GM23338 (cell line): ENCODE measurements at places on chromosomes 4 and X. TPM values are rescaled to one million over a fixed set of nuclear protein-coding genes. Genes with fewer than 3 reads are reported as not detected.

DNA sequence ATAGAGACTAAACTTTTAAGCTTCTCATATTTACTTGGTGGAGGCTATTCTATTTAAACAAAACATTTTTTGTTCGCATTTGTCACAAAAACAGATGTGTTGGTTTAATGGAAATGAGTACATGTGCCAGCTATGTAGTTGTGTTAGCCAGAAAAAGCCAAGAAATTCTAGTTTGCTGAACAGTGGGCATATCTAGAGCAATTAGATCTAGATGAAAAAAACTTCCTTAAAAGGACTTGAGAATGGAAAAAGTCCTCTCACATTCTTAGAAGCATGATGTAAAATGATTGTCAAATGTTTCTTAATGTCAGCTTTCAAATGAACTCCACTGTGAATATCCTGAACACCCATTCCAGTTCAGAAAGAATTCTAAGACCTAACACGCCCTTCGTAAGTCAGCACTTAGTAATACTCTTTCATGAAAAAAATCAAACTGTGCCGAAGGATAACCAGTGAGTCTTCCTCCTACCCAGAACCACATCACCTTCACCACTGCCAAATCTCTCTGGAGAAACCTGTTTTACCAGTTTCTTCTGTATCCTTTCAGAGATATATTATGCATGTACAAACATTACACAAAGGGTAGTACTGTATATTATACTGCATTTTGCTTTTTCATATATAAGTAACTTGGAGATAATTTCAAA, 28.2 kb downstream of the PHKA1 start:
- H3K4me1 ChIP-seq: no peaks in the 10 kb centered on the region
- no peaks in the 10 kb centered on the region for H3K27me3 ChIP-seq
- H3K36me3 ChIP-seq: no peaks in the 10 kb centered on the region; the same call in 1 of the 2 replicates
- no peak overlapping the region for H3K4me3 ChIP-seq

DNA sequence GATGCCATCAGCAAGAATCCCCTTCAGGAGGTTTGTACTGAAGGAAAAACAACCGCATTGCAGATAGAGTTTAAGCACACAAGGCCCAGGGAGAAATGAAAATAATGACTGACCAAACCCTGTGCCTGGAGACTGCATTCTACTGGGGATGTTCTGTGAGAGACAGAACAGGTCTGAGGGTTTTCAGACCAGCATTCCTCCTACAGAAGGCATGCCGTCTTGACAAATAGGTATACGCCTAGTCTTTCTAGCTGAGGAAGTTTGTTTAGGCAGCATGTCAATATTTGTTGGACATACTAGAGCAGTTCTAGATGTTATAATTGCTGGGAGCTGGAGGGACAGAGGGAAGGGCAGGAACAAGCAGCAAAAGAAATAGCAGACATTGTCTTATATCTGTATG, 68.4 kb upstream of the SCOC start:
- no peak overlapping the region for H3K4me3 ChIP-seq
- H3K27me3 ChIP-seq: no peaks in the 10 kb centered on the region
- no peak overlapping the region for H3K27ac ChIP-seq
- no peaks in the 10 kb centered on the region for H3K4me1 ChIP-seq
- no peaks in the 10 kb centered on the region for H3K36me3 ChIP-seq

GRCh38 chr4:181140037-181140603, 1103.1 kb upstream of the TENM3 start:
- no peak overlapping the region for H3K4me3 ChIP-seq
- no peaks in the 10 kb centered on the region for H3K36me3 ChIP-seq
- H3K4me1 ChIP-seq: no peaks in the 10 kb centered on the region

DNA sequence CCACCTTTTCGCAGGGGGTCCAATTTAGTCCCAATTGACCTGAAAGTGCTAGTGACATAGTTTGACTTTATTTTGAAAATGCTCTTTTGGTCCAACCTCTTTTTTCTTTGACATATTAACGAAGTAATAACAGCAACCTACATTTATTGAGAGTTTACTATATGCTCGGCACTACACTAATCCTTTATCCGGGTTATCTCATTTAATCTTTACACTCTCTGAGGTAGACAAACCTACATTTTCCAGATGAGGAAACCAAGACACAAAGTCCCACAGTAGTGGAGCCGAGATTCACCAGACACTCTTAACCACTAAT, 307 bp upstream of the ATRX start:
- H3K4me1 ChIP-seq: peaks cover 20% of the 10 kb centered on the region
- no peak overlapping the region for H3K27ac ChIP-seq
- H3K36me3 ChIP-seq: no peaks in the 10 kb centered on the region

DNA sequence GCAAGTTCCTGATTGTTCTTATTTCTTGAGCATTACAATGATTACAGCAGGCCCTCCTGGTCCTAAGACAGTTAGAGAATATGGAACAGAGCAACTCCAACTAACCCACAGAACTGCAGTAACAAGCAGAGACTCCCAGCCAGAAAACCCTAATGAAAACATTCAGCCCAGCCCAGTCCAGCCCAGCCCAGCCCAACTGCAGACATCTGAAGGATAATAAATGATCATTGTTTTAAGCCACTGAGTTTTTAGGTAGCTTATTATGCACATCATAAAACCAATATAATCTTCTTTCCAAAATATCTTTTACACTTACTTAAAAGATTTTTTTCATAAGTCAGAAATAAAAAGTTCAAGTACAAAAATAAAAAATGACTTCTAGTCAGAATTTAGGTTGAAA, 51.3 kb downstream of the SPOCK3 start:
- no peak overlapping the region for H3K27ac ChIP-seq
- H3K4me3 ChIP-seq: no peak overlapping the region
- H3K27me3 ChIP-seq: no peaks in the 10 kb centered on the region
- no peaks in the 10 kb centered on the region for H3K36me3 ChIP-seq
- no peak for DNase-seq

DNA sequence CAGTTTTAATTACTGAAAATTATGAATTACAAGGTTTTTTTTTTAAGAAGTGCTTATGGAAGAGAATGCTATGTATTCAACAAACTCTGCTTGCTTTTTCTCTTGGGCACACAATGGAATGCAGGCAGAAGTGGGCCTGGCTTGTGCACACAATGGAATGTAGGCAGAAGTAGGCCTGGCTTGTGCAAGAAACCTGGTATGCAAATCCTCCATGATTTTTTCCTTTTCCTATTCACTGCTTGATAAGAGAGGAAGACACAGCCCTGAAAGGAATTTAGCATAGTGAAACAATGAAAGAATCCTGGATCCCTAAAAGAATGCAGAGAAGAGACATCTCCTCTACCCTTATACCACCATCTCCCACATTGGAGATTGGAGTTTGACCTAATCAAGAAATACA, 138.4 kb downstream of the COL25A1 start:
- peak; percentile 54 for DNase-seq
- H3K36me3 ChIP-seq: no peaks in the 10 kb centered on the region
- no peak overlapping the region for H3K27ac ChIP-seq
- no peak overlapping the region for H3K4me3 ChIP-seq
- H3K27me3 ChIP-seq: no peaks in the 10 kb centered on the region

- no peak overlapping the region for H3K4me3 ChIP-seq
- H3K27me3 ChIP-seq: no peaks in the 10 kb centered on the region
- H3K4me1 ChIP-seq: peaks cover 14% of the 10 kb centered on the region
- no peaks in the 10 kb centered on the region for H3K36me3 ChIP-seq
Measured at GRCh38 chr4:44861756-44862155, 135.4 kb upstream of the GNPDA2 start.

DNA sequence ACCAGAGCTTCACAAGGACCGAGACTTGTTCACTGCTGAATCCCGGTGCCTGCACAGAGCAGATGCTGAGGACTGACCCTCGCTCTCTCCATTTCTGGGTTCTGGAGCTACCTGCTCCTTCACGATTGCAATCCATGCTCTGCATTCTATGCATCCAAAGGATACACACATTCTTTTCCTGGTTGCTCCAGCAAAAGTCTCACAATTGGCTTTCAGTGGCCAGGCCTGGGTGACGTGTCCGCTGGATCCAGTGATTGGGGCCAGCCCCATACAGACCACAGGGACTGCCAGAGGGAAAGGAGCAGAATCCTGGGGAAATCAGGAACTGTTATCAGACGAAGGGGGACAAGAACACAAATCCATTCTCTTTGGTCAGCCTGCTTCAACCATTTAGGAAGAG, 14.9 kb upstream of the CDKN2AIP start:
- no peak overlapping the region for H3K4me3 ChIP-seq
- no peaks in the 10 kb centered on the region for H3K36me3 ChIP-seq
- 0 out of 2 replicates have a peak, but pooled peaks cover 3% of the 10 kb centered on the region for H3K27me3 ChIP-seq

- no peaks in the 10 kb centered on the region for H3K36me3 ChIP-seq
- no peak overlapping the region for H3K27ac ChIP-seq
- H3K4me3 ChIP-seq: no peak overlapping the region
- no peaks in the 10 kb centered on the region for H3K27me3 ChIP-seq
- peak; percentile 38 for DNase-seq
- H3K4me1 ChIP-seq: no peaks in the 10 kb centered on the region
Measured at GRCh38 chr4:5784960-5785611, 74.1 kb downstream of the EVC start.

DNA sequence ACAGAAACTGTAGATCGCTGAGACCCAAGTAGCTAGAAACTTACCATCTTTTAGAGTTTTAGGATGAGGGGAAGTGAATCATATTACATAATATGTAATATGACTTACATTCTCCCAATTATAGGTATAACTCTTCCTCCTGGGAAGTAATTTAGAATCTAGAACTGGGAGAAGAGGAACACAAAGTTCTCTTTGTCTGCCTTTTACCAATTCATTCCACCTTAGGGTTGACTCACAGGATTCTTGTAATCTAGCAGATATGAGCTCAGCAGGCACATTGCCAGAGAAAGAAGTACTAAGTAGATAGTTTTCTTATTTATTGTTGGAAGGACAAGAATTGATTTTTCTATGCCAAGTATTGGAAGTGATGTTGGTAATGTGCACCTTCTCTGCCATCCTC, 58.0 kb upstream of the CCSER1 start:
- no peaks in the 10 kb centered on the region for H3K27me3 ChIP-seq
- H3K27ac ChIP-seq: no peak overlapping the region
- no peaks in the 10 kb centered on the region for H3K36me3 ChIP-seq
- H3K4me1 ChIP-seq: peaks cover 4% of the 10 kb centered on the region
- DNase-seq: no peak

DNA sequence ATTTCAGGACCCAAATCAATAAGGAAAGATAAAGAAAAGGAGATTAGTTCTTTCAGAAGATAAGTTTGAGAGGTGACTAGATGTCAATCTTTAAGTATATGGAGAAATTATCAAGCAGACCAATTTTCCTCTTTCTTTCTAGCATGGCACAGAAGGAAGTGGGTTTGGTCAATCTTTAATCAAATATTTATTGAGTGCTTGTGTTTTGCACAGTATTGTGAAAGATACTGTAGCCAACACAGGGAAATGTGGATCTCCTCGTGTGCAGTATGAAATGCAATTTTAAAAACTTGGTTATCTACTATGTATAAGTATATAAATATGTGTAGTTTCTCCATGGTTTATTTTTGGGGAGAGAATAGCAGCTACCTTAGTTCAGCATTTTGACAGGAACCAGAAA, 655.2 kb downstream of the RAPGEF2 start:
- 0 out of 2 replicates have a peak, but pooled peaks cover 5% of the 10 kb centered on the region for H3K36me3 ChIP-seq
- H3K4me1 ChIP-seq: no peaks in the 10 kb centered on the region
- no peak overlapping the region for H3K4me3 ChIP-seq
- no peak overlapping the region for H3K27ac ChIP-seq

- no peak overlapping the region for H3K4me3 ChIP-seq
- no peak overlapping the region for H3K27ac ChIP-seq
- DNase-seq: peak; percentile 63
- 0 out of 2 replicates have a peak, but pooled peaks cover 3% of the 10 kb centered on the region for H3K4me1 ChIP-seq
Measured at GRCh38 chrX:15564981-15565579, 35.7 kb downstream of the ACE2 start.

- H3K36me3 ChIP-seq: peaks cover 3% of the 10 kb centered on the region; the same call in 1 of the 2 replicates
- no peaks in the 10 kb centered on the region for H3K27me3 ChIP-seq
- H3K27ac ChIP-seq: no peak overlapping the region
- no peak for DNase-seq
- H3K4me1 ChIP-seq: peaks cover 11% of the 10 kb centered on the region; the same call in 1 of the 2 replicates
Measured at GRCh38 chr4:164902608-164903007, 25.6 kb downstream of the APELA start.

DNA sequence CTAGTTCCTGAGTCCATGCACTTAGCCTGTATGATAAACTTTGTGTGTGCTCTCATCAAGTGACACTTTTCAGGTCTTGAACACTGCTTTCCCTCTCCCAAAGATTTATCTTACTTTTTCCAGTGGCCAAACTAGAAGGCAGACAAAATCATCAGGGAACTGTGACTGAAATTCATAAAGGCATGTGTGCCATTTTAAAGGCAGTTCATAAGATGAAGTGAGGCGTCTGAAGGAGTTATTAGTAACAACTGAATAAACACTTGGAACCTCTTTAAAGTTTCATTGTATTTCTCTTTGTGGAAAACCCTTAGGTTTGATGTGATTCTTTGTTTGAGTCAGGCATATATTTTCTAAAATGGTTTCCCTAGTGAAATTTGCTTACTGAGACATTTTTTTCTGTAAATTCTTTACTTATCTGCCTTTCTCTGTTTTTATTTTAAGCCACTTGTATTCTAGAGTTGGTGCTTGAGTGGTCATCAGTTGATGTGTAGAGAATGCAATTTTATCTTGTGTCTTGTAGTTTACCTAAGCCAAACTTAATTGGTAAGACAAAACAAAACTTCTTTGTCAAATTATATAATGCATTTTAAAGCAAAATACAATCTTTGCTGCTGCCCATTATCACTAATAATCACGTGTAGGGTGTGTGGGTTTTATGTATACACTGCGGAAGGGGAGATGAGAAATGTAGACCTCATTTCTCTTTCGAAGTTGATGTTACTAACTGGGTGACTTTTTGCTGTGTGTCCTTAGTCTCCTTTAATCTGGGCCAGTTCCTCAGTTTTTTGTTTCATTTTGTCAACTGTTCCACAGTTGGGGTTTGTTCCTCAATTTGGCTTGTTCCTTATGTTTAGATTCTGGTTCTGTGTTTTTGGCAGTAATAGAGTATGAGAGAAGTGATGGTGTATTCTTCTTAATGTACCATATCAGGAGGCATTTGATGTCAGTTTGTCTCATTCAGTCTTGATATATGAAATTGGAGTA, 56.8 kb downstream of the RBPJ start:
- peaks cover 48% of the 10 kb centered on the region for H3K4me1 ChIP-seq
- H3K27me3 ChIP-seq: no peaks in the 10 kb centered on the region
- H3K27ac ChIP-seq: peak overlapping the region; percentile 32
- no peaks in the 10 kb centered on the region for H3K36me3 ChIP-seq

- no peaks in the 10 kb centered on the region for H3K36me3 ChIP-seq
- H3K27ac ChIP-seq: no peak overlapping the region
- no peaks in the 10 kb centered on the region for H3K27me3 ChIP-seq
- H3K4me3 ChIP-seq: no peak overlapping the region
- no peaks in the 10 kb centered on the region for H3K4me1 ChIP-seq
Measured at GRCh38 chrX:150517303-150517910, 51.0 kb upstream of the MTM1 start.

Gene FATE1
- 0.31 and 0.35 TPM in 2 replicates for total RNA-seq

Gene RAB40A
- total RNA-seq: not detected in 2 replicates

Gene PDZD4
- 194 and 230 TPM in 2 replicates for total RNA-seq

Gene ANOS1
- 65.7 and 68.5 TPM in 2 replicates for total RNA-seq

Gene H2BW2
- total RNA-seq: not detected in 2 replicates

Gene SOWAHB
- total RNA-seq: 1.1 and 2.8 TPM in 2 replicates
